ENCODE measurements at places on chromosomes 16 and 17.

- no peak for DNase-seq
Measured at GRCh38 chr17:8176998-8177731, 985 bp upstream of the TMEM107 start.

DNA sequence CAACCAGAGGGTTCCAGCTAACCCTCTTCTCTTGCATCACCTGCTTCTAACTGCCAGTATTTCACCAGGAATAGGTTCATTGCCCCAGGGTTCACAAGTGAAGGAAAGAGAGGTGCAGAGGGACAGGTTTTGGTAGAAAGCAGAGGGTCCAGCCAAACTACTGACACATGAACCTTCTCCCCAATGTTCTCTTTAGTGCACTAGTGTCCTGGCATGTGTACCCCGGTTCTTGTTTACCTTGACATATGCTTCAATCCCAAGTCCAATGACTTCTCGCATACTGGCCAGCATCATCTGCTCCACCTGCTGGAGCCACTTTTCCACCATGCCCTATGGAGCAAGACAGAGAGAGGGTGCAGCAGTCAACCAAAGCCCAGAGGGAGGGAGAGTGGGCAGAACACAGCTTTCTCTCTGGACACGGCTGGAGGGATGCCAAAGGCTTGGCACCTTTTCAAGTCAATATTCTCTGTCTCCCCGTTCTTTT lies 90.6 kb downstream of the DNAH3 start:
- no peak for DNase-seq

- no peak for DNase-seq
Measured at GRCh38 chr17:17351356-17351891, 48.3 kb downstream of the NT5M start.

DNA sequence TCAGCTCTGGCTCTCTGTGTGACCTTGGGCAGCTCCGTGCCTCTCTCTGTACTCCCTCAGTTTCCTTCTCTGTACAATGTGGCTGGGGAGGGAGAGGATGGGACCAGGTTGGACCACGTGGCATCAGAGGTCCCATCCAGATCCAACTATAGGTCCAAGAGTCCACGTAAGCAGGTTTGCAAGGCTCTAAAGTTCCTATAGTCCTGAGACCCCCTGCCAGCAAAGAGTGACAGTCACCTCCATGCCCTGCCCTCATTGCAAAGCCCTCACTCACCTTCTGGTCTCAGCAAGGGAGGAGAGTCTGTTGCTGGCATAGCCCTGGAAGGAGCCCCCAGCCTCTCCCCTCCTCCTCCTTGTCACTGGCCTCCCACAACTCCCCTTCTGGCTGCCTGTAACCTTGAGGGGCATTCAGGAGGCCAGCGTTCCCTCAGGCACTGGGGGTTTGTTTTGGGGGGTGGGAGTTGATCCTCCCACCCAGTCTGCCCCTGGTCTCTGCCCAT lies 6.1 kb upstream of the DRC7 start:
- no peak for DNase-seq

GRCh38 chr17:17356149-17356930 lies 53.2 kb downstream of the NT5M start:
- DNase-seq = peak; percentile 91

DNA sequence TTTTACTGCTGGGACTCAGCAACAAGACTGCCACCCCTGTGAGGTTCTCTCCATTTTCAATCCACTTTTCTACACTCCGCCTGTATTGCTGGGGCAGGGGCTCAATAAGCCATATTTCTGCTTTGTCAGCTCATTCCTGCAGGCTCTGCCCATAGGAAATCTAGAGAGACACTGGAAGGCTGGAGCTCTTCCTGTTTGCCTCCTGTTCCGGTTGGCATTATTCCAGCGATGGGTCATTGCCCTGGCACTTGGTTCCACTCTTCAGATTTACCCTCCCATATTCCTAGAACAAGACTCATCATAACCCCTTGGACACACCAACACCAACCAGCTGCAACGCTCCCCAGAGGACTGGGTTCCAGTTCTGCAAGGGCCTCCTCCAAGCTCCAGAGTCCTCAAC lies 210.4 kb downstream of the CA10 start:
- no peak for DNase-seq

DNA sequence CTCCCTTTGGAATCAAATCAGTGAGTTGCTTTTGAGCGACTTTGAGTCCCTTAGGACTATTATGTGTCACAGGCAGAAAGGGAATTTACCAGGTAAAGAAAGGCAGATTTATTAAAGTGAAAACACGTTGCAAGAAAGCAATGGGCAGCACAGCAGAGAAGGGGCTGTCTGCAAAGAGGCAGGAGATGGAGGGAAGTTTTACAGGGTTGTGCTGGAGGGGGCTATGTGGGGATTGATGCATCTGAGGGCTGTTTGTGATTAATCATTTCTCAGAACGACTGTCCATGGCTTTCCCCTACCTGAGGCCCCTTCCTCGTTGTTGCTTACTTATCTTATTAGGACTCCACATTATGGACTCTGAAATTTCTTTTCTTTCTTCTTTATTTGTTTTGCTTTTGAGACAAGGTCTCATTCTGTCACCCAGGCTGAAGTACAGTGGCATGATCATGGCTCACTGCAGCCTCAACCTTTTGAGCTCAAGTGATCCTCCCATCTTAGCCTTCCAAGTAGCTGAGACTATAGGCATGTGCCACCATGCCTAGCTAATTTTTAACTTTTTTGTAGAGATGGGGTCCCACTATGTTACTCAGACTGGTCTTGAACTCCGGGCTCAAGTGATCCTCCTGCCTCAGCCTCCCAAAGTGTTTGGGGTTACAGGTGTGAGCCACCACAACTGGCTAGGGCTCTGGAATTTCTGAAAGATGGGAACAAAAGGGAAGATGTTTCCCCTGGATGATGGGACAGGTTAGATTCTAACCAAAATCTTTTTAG lies 5.5 kb downstream of the WWP2 start:
- DNase-seq = no peak

DNA sequence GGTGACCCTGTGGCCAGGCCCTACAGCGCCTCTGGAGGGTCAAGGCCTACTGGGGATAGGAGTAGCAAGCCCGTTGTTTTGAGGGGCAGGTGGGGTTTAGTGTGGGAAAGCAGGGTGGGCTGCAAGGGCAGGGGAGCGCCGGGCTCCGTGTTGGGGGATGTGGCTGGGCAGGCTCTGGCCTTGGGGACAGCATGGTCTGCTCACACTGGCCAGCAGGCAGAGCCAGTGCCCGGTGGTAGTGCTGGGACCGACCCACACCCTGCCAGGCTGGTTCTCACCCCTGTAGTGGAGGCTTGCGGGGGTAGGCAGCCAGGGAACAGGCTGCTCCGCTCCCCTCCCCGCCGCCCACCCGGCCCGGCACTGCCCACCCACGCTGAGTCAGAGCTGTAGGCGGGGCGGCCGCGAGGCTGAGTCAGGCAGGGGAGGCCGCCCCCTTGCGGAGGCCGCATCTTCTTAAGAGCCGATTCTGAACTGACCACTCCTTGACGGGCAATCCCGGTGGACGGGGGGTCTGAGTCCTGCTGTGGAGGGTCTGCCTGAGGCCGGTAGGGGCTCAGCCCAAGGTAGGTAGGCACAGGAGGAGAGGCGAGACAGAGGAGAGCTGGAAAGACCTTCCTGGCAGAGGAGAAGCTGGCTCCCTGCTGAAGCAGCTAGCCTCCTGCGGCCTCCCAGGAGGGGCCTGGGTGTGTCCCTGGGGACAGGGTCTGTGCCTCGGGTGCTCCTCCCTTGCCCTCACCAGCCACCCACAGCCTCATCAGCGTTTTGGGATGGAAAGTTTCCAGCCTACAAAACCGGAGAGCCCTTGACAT lies 62.4 kb downstream of the BAIAP2 start:
- peak; percentile 83 for DNase-seq

- DNase-seq = no peak
Measured at GRCh38 chr17:82600731-82601446, 47.4 kb downstream of the WDR45B start.

GRCh38 chr17:44779211-44780025 lies 20.6 kb downstream of the ADAM11 start:
- peak; percentile 74 for DNase-seq

- DNase-seq = no peak
Measured at GRCh38 chr16:56279132-56279531, 87.8 kb downstream of the GNAO1 start.

- no peak for DNase-seq
Measured at GRCh38 chr16:19132898-19133297, 19.1 kb downstream of the ITPRIPL2 start.

DNA sequence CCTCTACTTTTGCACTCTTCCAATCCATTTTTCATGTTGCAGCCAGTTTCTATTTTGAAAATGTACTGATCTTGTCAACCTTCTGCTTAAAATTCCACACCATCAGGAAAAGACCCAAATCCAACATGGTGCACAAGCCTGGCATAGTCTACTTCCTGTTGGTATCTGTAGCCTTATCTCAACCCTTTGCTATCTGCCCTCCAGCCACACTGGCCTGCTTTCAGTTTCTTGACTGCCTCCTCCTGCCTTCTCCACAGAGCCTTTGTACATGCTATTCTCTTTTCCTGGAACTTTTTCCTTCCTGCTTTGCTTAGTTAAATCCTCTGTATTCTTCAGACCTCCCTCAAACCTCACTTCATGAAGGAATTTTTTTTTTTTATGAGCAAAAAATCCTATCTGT lies 31.5 kb downstream of the NLRP1 start:
- no peak for DNase-seq

DNA sequence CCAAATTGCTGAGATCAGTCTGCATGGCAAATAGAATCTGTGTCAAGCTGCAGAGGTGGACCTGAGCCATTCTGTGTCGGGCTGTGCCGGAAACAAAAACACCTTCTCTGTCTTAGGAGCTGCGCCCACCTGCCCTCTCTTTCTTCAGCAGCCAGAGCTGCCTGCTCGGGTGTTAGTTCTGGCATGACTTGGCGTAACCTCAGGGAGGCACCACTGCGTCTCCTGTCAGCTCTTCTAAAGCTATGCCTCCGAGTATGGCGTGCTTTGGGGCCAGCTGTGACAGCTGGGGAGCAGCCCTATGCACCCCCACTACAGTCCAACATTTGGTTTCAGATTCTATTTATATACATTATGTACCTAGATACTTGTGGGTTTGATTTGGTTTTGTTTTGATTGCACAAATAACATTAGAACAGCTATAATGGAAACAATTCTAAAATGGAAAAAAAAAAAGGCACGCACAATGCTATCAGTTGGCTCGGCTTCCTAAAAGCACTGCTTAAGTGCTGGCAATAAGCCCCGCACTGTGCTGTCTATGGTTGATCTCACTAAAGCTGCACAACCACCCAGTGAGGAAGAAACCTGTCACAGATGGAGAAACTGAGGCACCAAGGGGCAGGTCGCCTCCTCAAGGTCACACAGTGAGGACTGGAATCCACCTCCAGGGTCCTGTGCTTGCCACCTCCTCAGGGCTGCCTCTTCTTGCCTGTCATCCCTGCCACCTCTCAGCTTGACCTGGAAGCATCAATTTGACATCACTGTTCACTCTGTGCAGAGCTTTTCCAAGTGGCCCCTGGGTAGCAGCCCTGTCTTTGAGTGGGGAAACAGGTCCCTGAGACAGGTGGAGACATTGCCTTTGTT lies 18.7 kb upstream of the ADGRG1 start:
- DNase-seq = peak; percentile 54

GRCh38 chr16:73796241-73796640 lies 500.4 kb upstream of the PSMD7 start:
- no peak for DNase-seq

GRCh38 chr16:30032083-30032819 lies 1.2 kb upstream of the TLCD3B start:
- peak; percentile 80 for DNase-seq

- no peak for DNase-seq
Measured at GRCh38 chr16:22670044-22670536, 143.9 kb upstream of the HS3ST2 start.

- no peak for DNase-seq
Measured at GRCh38 chr16:89308391-89309333, 91.2 kb downstream of the ZNF778 start.

- no peak for DNase-seq
Measured at GRCh38 chr17:29694918-29695563, 72.3 kb upstream of the CORO6 start.

GRCh38 chr17:17836818-17837379 lies at the start of gene SREBF1:
Gene SREBF1 (minus strand): TSS chr17:17836986. CDS start chr17:17836817, 169 bp downstream.
- peak; percentile 44 for DNase-seq

DNA sequence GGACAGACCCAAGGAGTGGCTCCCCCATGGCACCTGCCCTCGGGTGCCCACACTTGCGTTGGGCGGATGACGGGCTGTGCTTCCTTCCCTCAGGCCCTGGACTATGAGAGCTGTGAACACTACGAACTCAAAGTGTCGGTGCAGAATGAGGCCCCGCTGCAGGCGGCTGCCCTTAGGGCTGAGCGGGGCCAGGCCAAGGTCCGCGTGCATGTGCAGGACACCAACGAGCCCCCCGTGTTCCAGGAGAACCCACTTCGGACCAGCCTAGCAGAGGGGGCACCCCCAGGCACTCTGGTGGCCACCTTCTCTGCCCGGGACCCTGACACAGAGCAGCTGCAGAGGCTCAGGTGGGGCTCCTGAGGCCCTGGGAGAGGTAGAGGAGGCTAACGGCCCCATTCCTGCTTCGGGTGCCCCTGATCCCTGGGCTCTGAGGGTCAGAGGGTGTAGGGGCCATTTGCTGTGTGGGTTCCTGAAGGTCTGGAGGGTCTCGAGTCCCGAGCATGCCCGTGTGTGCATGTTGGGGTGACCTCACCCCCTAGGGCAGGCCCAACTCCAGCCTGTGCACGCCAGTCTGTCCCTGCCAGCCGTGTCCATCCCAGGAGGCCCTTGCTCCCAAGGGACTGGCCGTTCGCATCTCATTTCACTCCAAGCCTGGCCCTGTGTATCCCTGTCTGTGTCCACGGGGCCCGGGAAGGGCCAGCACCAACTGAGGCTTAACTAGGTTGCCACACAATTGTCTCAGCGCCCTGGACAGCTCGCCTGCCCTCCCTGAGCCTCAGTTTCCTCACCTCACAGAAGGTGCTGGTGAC lies 10.0 kb downstream of the SLC22A31 start:
- DNase-seq = no peak

DNA sequence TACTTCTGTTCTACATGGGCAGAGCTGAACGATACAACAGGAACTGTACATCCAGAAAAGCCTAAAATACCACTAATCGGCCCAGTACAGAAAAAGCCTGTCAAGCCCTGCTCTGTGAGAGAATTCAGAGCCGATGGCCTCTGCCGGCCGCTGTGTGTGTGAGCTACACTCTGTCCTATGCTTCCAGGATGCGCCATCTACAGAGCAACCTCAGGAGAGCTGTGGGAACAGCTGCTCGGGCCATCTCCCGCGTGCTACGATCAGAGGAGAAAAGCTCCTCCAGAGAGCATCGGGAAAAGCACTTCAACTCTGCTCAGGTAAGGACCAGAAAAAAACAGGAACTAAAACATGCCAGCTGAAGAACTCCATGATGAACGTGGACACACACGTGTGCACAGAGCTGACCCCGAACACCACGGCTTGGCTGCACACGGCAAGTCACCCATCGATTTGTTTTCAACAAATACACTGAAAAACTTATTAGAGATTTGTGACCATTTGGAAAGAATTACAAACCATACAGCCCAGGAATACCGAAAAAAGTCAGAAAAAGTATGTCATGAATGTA lies 115.9 kb downstream of the ANKRD11 start:
- no peak for DNase-seq

Data from fibroblast of pulmonary artery (primary cell).